ENCODE measurements at places on chromosomes 5 and 9.

DNA sequence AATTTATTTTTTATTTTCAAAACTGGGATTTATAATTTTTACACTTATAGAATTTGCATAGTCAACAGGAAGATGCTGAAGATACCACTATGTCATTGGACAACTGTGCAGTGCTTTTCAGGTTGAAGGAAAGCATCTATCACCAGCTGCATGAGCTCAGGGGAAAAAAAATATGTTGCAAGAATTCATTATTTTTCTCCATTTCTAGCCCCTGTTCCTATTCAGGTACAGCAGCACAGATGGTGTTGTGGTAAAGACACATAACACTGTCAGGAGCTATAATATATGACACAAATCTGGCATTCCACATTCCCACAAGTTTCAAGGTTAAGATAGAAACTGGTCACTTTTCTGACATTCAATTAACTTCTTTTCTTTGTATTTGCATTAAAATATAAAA, 1088.6 kb downstream of the MAT2B start:
- DNase-seq, result no peak

DNA sequence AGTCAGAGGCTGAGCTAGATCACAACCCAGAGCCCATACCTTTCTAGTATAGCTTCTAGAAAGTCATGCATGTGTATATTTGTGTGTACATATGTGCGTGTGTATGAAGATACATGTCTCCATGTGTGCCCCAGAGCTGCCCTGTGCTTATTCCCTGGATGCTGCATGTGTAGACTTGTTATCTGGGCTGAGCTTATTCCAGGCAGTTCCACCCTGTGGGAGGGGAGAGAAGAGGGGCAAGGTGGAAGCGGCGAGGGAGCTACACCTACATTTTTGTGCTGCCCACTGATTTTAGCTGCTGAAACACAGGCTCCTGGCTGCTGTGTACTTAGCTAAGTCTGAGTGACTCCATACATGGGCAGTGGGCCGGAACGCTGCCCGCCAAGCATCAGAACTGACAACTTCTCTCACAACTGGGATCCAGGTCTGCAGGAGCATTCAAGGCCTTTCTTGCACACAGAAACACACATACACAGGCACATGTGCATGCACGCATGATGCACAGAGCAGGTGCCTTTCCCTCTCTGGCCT, 38.0 kb upstream of the XPA start:
- DNase-seq, result no peak

DNA sequence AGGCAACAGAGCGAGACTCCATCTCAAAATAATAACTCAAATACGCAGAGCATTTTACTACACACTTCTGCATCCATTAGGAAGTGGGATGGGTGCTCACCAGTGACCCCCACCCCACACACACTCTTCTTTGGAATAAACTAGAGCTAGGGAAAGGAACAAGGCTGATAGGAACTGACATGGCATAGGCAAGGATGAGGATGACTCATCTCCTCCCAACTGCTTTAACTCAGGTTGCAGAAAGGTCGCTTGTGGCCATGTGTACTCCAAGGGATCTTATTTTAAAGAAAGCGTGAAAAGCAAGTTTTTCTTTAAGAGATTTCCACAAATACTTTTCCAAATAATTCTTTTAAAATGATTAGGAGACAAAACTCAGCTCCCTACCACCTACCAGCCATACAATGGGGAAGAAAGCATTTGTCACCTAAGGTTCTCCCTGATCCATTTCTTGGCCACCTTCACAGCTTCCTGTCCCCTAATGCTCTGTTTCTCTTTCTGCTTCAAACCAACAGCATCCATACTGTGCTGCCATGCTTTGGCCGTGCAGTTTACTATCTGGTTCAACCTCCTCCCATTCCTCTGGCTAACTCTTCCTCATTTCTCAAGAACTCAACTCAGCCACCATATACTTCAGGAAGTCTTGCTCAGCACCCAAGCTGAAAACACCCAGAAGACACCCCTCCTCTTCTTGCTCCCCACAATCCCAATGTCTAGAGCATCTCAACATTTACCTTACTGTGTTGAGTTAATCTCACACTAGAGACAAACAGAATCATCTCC, 211.9 kb downstream of the ACTL7B start:
- no peak for DNase-seq

DNA sequence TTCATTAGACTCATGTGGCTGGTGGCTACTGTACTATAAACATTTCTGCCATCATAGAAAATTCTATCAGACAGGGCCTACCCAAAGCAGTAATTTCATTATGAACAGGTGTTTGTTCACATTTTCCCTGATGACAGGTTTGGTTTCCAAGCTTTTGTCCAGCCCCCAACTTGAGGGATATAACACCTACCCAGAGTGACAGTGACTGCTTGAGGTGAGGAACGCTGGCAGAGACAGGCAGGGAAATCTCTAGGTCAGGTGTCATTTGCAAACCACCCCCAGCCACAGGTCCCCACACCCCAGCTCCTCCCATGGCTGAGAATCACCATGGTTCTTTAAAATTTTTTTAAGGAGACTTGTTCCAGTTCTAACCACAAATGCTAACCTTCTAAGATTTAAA, 25.5 kb downstream of the GOLM1 start:
- no peak for DNase-seq

All from CD4-positive, alpha-beta T cell treated with Interferon gamma for 1 hour (primary cell).